CD4-positive, alpha-beta T cell treated with Interferon alpha-2 for 1 hour (primary cell): ENCODE measurements at places on chromosomes 2 and 18.
A peak's percentile ranks its signal among the peaks of the same experiment; 100 is the strongest.

DNA sequence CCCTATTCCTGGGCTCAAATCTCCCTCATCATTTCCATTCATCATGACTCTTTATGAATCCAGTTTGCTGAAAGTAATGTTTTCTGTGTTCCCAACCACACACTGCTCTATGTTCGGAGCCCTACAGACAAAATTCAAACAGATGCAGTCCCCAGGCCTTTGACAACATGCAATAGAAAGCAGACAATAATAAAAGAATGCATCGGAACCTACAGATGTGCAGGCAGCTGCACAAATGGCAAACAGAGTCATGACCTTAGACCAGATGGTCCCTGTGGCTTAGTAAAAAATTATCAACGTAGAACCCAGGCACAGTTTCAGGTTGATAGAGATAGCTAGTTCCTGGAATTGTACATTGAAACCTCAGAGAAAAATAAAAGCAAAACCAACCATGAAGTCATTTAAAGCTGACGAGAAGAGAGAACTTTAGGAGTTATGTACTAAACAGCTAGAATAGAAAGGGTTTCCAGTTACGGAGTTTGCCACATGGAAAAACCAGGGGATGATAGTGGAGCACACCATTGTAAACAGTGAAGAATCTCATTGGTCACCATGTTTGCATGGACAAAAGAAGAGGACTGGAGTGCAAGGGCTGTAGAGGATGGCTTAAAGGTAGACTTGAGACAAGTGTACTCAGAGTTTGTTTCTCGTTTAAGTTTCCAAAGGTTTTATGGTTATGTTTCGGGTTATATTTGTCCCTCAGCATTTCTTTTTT is 23.2 kb upstream of the ACVR1 start:
- DNase-seq, result peak; percentile 63

DNA sequence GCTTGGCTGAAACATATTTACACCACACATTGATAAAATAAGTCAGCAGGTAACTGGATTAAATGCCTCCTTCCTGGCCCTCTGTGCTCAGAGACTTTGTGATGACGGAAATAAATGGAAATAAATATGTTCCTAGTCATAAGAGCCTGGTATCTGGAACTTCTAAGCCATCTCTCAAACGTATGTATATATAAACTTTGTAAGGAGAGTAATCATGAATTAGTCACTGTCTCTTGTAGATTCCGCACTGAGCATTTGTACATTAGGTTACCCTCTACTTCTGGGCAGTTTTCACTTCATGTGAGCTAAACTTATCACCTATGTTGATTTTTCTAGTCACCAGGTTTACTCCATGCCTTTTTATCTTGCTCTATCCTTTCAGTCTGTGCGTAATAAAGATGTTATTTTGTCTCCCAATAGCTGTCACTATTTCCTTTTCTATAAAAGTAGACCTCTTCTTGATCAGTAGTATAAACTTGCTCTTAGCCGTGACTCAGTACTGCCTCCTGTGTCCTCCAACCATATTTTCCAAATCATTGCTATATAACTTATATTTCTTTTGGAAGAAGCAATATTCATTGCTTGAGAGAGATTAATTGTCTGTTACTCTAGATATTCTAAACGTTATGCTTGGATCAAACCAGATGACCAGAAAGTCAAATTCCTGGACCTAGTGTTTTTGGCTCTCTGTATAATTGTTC is 53.2 kb downstream of the FEZ2 start:
- no peak for DNase-seq

DNA sequence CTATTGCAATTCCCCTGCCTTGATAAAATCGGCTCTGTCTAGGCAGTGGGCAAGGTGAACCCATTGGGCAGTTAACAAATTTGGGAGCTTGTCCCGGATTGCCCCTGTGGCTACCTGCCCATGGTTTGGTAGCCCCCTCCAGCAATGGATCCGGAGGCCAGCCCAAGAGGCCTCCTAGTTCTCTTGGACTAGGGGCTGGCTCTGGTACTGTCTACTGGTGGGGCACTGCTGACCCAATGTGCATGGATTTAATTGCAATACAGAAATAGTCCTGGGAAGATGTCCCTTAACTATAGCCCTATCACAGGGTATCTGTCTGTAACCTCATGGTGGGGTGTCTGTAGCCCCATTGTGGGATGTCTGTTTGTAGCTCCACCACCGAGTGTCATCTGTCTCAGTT is 37.5 kb upstream of the SH3RF3 start:
- no peak for DNase-seq

DNA sequence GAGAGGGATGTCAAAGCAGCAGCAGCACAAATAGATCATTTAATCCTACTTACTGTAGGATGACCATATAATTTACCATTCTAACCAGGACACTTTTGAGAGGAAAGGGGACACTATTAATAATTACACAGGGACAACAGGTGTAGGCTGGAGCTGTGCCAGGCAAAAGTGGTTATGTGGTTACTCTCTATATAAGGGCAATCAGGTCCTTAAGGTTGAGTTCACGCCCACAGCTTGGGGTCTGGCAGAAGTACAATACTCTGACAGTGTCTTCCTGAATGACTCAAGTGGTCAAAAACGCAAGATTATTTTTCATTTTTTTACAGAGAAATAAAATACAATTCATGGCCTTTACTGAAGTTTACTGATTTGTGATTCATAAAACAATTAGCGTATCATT is 2.8 kb downstream of the PREPL start:
- no peak for DNase-seq

DNA sequence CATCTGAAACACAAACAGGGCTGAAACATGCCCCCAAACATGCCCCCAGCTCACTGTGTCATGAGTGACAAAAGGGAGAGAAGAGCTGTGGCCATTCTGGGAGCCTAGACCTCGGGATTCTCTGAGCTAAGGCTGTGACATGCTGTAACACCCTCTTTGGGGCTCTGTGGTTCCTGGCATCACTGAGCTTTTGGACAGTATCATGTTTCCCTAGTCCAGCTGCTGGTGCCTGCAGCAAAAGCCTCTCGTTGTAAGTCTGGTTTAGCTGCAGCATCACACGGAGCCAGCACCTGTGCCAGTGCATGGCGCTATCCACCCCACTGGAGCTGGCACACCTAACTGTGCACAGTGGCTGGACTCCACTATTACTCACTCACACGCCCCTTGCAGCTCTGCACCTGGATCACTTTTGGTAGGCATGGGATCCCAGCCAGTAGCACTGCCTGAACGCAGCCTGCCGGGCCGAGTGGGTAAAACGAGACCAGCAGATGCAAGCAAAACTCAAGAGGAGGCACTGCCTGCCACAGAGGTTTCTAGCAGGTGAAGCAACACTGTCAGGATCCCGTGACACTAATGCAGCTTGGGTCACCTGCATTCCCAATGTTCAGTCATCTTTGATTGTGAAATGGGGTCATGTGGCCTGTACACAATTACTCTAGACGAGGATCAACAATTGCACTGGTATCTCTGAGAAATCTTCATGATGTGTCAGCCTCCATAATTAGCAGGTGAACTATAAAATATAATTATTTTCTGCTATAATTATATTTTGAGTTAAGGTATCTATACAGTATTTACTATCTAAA is 547.2 kb downstream of the ZNF804A start:
- DNase-seq, result no peak

DNA sequence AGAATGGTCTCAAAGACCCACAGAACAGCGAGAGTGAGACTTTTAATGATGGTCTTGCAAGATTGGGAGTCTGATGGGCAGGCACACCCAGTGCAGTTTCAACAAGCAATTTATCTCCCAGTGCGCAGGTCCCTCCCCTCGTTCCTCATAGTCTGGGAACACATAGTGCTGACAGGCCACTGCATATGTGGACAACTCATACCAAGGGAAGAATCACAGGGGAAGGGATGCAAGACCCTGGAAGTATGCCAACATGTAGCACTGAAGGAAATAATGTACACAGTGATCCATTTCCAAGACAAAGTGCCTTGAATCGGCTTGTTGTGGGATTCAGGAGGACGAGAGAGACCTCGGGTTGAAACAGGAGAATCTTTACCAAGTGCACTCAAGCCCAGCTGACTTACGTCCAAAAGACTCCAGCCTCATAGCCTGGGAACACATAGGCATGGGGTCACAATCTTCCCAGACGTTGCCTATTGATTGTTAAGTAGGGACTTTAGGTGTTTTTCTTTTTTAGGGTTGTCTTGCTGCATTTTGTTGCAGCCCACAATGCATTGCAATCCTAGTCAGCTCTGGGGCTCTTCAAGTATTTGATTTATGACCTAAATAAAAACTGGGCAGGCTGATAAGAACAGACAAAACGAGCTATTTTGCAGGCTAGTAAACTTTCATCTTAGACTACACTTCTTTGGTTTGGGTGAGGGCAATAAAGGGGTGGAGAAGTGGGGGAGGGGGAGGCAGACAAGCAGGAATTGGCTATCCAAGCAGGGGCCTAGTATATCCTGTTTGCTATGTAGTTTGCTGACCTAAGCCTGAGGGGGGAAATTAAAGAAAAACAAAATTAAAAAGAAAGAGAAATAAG is 24.7 kb upstream of the SERPINB5 start:
- no peak for DNase-seq

DNA sequence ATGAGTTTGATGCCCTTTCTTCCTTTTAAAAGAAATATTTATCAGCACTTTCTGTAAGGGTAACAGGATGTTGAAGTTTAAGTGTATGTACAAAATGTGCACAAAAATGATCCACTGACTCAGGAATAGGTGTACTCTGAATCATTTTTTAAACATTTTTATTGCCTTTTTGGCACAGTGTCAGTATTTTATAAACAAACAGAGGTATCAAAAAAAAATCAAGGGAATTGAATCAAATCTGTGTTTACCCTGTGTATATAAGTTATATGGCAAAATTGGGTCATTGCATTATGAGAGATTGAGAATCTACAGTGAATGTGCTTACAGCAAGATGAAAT is 513.9 kb upstream of the NETO1 start:
- DNase-seq, result no peak

DNA sequence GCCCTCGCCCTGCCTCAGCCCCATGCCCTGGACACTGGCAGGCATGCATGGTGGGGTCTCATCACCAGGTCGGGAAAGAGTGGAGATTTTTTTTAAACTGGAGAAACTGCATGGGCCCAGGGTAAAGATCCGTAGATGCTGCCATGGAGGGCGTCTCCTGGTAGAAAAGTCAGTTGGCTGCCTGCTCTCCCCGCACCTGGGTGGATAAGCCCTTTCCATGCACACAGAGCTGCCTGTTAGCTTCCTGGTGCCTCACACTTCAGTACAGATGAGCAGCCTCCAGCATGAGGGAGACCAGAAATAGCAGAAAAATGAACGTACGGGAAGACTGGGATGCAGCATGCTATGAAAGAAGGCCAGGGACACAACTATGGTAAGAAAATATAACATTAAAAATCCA is 92.0 kb downstream of the ASAP2 start:
- no peak for DNase-seq
